ENCODE measurements at places on chromosomes 1 and 21.

DNA sequence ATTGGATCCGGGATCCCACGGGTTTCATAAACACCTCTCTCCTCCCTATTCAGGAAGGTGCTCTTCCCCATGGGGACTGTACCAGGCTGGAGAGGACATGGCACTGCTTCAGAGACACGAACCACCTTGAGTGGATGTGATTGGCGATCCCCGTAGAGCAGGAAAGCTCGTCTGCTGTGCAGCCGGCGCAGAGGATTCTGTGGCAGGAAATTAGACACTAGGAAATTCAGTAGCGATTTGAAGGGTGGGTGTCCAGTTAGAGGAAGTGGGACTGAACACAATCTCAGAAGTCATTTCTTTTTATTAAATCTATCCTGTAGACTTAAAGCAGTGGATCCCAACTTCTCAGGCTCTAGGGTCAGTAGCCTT is 767 bp downstream of the PDIK1L start:
- DNase-seq: no peak

GRCh38 chr21:38488640-38489270 is 9.5 kb downstream of the ERG start:
- DNase-seq: no peak

- peak; percentile 62 for DNase-seq
Observed at GRCh38 chr21:42837421-42838211, 41.7 kb downstream of the WDR4 start.

DNA sequence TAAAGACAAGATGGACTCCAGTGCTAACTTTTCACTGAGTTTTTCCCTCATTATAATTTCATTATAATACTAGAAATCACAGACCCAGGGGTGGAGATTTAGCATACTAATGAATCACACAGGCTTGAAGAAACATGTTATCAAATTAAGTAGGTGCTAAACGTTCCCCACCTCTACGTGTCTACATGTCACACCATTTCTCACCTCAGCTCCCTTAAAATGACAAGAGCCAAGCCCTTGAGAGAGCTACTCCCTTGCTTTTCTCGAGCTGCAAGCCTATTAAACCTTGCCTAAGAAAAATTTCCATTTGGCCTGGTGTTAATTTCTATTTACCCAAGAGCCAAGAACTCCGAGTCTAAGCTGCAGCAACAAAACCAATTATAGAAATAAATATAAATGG is 396.3 kb upstream of the NEGR1 start:
- DNase-seq: no peak

All from left forelimb (tissue), 1 donor.